ENCODE measurements at places on chromosomes 2 and 18. TPM values are rescaled to one million over a fixed set of nuclear protein-coding genes. Genes with fewer than 3 reads are reported as not detected.

CYP27C1 gene
- total RNA-seq: 5.3 TPM

FBXO15 gene
- 1.6 TPM for total RNA-seq

DSC3 gene
- total RNA-seq: 1.8 TPM

SAG gene
- total RNA-seq: not detected

CD8B2 gene
- not detected for total RNA-seq

IL36G gene
- not detected for total RNA-seq

TANC1 gene
- 10.6 TPM for total RNA-seq

FKBP1B gene
- 9.3 TPM for total RNA-seq

IL36A gene
- total RNA-seq: not detected

CELF4 gene
- total RNA-seq: not detected

SRD5A2 gene
- total RNA-seq: 0.04 TPM

ATL2 gene
- total RNA-seq: 59.1 TPM

ID2 gene
- 99.8 TPM for total RNA-seq

CENPA gene
- total RNA-seq: 54.6 TPM

TBR1 gene
- total RNA-seq: 0.11 TPM

MC4R gene
- total RNA-seq: not detected

IL1A gene
- 0.05 TPM for total RNA-seq

TUBB8B gene
- total RNA-seq: not detected

CRYGD gene
- not detected for total RNA-seq

HOXD1 gene
- 0.28 TPM for total RNA-seq

TWIST2 gene
- 19.4 TPM for total RNA-seq

PLEK gene
- total RNA-seq: not detected

DYNC1I2 gene
- 72.0 TPM for total RNA-seq

RAB3GAP1 gene
- 30.1 TPM for total RNA-seq

OSR1 gene
- total RNA-seq: 9.0 TPM

CDK5R2 gene
- 2.5 TPM for total RNA-seq

EML6 gene
- 1.8 TPM for total RNA-seq

SNORC gene
- 8.3 TPM for total RNA-seq

CYTIP gene
- not detected for total RNA-seq

HDAC4 gene
- 10.8 TPM for total RNA-seq

KYNU gene
- total RNA-seq: 304 TPM

TGFA gene
- 7.4 TPM for total RNA-seq

GPC1 gene
- 215 TPM for total RNA-seq

PCARE gene
- total RNA-seq: not detected

RGPD4 gene
- total RNA-seq: not detected

IL1RN gene
- total RNA-seq: 0.43 TPM

BMP10 gene
- not detected for total RNA-seq

LYG1 gene
- total RNA-seq: 1.6 TPM

CDH7 gene
- total RNA-seq: 0.03 TPM

Data from A549 treated with DMSO at 1 μM for 4 hours (cell line).